ENCODE measurements at places on chromosomes 11 and 22. TPM values are rescaled to one million over a fixed set of nuclear protein-coding genes. Genes with fewer than 3 reads are reported as not detected.

DNA sequence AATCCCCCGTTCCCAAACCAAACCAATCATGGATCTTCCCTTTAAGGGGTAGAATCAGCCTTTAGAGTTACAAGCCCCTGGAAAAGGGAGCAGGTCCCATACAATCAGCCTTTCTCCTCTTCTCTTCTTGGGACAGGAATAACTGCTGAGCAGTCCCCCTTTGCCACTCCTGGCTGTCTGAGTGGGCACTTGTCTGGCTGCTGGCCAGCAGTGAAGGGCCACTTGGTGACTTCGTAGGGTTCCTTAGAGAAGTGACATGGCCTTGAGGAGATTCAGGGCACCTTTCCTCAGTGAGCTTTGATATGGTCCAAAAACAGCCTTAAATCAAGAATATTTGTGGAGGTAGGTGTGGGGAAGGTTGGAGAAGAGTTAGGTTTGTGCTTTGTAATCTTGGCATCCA, 53.5 kb upstream of the HORMAD2 start:
- DNase-seq = no peak
- no peak overlapping the region for H3K4me3 ChIP-seq
- H3K27me3 ChIP-seq = no peaks in the 10 kb centered on the region
- H3K4me1 ChIP-seq = no peaks in the 10 kb centered on the region

The KCNC1 gene
- total RNA-seq = 0.03 TPM

GRCh38 chr11:19651028-19651427, 61.6 kb upstream of the NAV2 start:
- no peak overlapping the region for H3K4me3 ChIP-seq
- H3K4me1 ChIP-seq = no peaks in the 10 kb centered on the region
- no peak for DNase-seq
- H3K36me3 ChIP-seq = no peaks in the 10 kb centered on the region
- H3K27me3 ChIP-seq = peaks cover 3% of the 10 kb centered on the region

DNA sequence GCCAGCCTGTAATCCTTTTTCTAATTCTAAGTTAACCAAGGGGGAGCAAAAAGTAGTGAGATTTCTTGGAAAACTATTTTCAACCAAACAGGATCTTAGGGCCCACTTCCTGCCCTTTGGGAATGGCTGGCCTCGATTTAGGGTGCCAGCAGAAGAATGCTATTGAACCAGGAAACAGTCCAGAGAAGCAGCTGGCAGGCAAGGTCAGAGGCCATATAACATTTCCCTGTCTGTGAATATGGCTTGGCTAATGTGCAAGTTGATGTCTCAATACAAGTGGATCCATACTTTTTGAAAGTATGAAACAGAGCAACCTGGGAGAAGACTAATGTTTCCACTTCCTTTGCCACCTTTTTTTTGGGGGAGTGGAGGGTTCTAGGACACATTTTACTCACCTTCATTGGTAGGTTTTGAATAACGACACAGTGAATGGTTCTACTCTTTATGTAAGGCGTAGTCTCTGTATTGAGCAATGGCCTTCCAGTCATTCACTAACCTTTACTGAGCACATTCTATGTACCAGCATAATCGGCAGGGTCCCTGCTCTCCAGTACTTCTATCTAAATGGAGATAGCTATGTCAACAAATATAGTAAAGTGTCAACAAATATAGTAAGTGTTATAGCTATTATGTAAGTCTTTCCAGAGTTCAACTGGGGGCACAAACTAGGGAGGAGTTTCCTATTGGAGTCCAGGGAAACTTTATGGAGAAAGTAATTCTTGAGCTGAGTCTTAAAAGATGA, 34.2 kb upstream of the RRM1 start:
- peak; percentile 80 for DNase-seq
- H3K4me3 ChIP-seq = no peak overlapping the region

GRCh38 chr11:70397336-70397982, 870 bp upstream of the CTTN start:
- peak overlapping the region; percentile 75 for H3K4me3 ChIP-seq
- peak overlapping the region; percentile 71 for H3K27ac ChIP-seq
- peaks cover 2% of the 10 kb centered on the region for H3K36me3 ChIP-seq
- DNase-seq = peak; percentile 43
- H3K4me1 ChIP-seq = peaks cover 41% of the 10 kb centered on the region

The SCARF2 gene
- 1.4 TPM for total RNA-seq

DNA sequence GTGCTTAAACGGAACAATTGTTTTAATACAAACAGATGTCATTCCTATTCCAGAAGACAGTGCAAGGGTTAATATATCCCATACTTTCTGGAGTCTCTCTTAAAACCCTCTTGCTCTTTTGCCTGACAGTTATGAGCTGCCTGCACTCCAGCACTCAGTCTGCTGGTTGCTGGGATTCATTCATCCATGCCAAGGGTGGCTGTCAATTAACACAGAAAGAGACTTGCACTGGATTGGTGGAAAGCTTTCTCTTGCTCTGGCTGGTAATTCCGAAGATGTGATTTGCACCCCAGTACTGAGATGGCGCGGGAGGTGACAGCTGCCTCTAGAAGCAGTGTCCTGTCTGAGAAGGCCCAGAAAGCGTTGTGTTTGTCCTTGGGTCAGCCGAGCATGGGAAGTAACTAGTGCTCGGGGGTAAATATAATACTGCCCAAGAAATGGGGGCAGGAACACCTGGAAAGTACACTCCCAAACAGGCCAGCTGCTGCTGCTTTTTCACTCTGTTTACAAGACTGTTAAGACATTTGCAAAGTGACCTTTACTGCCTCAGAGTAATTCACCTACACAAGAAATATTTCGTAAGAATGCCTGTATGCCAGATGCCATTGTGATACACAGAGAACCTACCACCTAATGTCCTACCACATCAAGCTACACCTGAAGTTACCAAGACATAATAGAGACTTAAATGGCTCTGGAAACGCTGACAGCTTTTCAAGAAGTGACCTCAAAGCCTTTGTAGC, 20.5 kb downstream of the SCUBE2 start:
- DNase-seq = no peak
- H3K4me1 ChIP-seq = peaks cover 17% of the 10 kb centered on the region
- H3K27me3 ChIP-seq = peaks cover 57% of the 10 kb centered on the region
- H3K27ac ChIP-seq = no peak overlapping the region

DNA sequence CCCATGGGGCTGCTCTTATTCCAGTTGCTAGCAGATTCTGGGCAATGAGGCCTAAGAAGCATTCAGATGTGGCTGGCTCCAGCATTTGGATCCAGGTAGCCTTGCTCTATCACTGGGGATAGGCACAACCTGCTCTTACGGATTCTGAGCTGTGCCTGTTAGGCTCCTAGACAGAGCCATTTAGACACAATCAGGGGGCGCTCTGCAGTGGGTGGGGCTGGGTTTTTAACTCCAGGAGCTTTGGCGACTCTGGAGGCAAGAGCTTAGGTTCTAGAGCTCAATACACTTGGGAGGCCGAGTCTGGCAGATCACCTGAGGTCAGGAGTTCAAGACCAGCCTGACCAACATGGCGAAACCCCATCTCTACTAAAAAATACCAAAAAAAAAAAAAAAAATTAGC, 32.0 kb downstream of the KCNC1 start:
- H3K4me1 ChIP-seq = peaks cover 27% of the 10 kb centered on the region
- H3K27me3 ChIP-seq = peaks cover 5% of the 10 kb centered on the region
- H3K27ac ChIP-seq = no peak overlapping the region
- no peaks in the 10 kb centered on the region for H3K36me3 ChIP-seq

The DAGLA gene
- 3.9 TPM for total RNA-seq

GRCh38 chr11:443542-444199, 1.9 kb upstream of the ANO9 start:
- no peak overlapping the region for H3K4me3 ChIP-seq
- H3K27ac ChIP-seq = no peak overlapping the region
- peaks cover 68% of the 10 kb centered on the region for H3K4me1 ChIP-seq
- no peaks in the 10 kb centered on the region for H3K36me3 ChIP-seq

DNA sequence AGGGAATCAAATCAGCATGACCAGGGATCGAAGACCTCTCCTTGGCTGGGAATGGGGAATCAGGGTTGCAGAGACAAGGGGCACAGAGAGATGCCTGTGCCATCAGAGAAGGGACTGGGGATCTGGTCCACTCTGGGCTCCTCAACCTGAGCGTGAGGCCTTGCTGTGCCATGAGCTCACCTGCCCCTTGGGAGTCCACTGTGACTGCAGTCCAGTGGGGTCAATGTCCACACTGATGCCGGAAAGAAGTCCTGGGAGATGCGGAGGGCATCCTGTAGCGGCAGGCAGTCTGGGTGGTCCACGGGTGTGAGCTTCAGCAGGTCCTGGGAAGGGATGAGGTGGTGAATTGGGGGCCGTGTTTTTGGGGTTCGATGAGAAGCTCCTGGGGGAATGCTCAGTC, 7.3 kb upstream of the RGL4 start:
- H3K27ac ChIP-seq = no peak overlapping the region
- no peaks in the 10 kb centered on the region for H3K27me3 ChIP-seq
- no peak overlapping the region for H3K4me3 ChIP-seq
- peaks cover 15% of the 10 kb centered on the region for H3K36me3 ChIP-seq
- DNase-seq = no peak

- H3K27me3 ChIP-seq = no peaks in the 10 kb centered on the region
- no peaks in the 10 kb centered on the region for H3K4me1 ChIP-seq
- H3K4me3 ChIP-seq = no peak overlapping the region
- no peak for DNase-seq
- H3K27ac ChIP-seq = no peak overlapping the region
Observed at GRCh38 chr11:87724358-87724757, 450.9 kb downstream of the RAB38 start.

DNA sequence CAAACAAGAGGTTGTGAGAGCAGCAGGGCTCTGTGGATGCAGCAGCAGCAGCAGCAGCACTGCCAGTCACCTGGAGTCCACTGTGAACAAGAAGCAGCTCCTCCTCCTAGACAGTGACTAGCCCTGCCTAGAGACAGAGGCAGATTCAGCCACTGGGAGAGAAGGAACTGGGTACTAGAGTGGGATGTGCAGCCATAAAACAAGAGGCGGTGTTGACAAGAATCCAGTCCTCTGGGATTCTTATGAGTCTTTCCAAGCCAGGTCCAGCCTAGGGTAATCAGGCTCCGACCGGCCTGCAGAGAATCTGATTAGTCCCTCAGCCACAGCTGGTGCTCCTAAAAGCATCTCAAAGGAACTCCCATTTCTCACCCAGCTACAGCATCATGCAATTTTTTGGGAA, 83.9 kb upstream of the USP47 start:
- no peak overlapping the region for H3K27ac ChIP-seq
- peaks cover 40% of the 10 kb centered on the region for H3K27me3 ChIP-seq
- no peak overlapping the region for H3K4me3 ChIP-seq
- no peaks in the 10 kb centered on the region for H3K36me3 ChIP-seq
- H3K4me1 ChIP-seq = no peaks in the 10 kb centered on the region
- no peak for DNase-seq

The LIF gene
- 3.6 TPM for total RNA-seq

GRCh38 chr11:44539971-44540370, 25.5 kb upstream of the CD82 start:
- no peaks in the 10 kb centered on the region for H3K36me3 ChIP-seq
- no peak for DNase-seq
- H3K4me3 ChIP-seq = no peak overlapping the region
- H3K4me1 ChIP-seq = no peaks in the 10 kb centered on the region

The HEPN1 gene
- total RNA-seq = not detected

Measured in HepG2 (cell line).